ENCODE measurements at places on chromosomes 6 and 20. TPM values are rescaled to one million over a fixed set of nuclear protein-coding genes. Genes with fewer than 3 reads are reported as not detected.

The LCA5 gene
- 4.8 TPM for total RNA-seq

The PRELID3B gene
- 70.0 TPM for total RNA-seq

The ADGRF5 gene
- under 0.01 TPM for total RNA-seq

The GABRR1 gene
- total RNA-seq = not detected

The TCF21 gene
- 65.0 TPM for total RNA-seq

All from smooth muscle cell of trachea (primary cell).